ENCODE measurements at places on chromosomes 11 and 22.

DNA sequence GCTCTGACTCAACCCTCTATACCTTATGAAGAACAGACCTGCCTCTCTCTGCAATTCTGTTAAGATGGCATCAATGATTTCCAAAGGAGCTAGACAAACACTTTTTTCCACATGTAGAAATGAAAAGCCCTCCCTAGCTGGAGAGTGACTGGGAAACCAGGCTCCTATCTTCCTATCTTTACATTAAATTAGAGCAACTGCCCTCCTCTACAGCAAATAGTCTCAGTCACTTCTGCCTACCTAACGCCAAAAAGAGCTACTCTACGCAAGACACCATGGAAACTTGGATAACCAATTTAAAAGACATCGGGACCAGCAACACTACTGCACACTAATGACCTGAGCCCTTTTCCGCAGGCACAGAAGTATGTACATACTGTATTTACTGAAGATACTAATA lies 84.8 kb downstream of the MICAL3 start:
- DNase-seq: no peak

DNA sequence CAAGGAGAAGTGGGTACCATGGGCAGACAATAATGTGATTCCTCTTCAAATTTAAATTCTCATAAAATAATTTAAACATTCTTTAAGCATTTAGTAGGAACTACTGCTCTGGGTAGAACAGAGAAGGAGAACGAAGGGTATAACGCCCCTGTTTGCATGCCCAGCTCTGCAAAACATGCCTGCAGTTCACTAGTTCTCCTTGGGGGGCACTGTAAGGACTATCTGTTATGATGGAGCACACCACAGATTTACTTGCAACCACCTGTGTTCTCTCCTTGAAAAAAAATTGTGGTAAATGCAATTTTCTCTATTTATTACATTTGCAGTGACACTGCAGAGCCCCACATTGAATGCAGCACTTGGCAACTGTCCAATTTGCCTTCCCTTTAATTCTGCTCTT lies 100.3 kb downstream of the GUCY1A2 start:
- DNase-seq: peak; percentile 0

GRCh38 chr11:11344045-11344444 lies 9.0 kb downstream of the CSNK2A3 start:
- no peak for DNase-seq

- peak; percentile 22 for DNase-seq
Measured at GRCh38 chr11:120674542-120674941, 163.0 kb downstream of the GRIK4 start.

- DNase-seq: no peak
Measured at GRCh38 chr11:44595964-44596381, 30.5 kb downstream of the CD82 start.

GRCh38 chr11:1994121-1994520 lies 3.5 kb downstream of the H19 start:
- DNase-seq: no peak

- DNase-seq: no peak
Measured at GRCh38 chr11:27041141-27041899, 705 bp downstream of the BBOX1 start.

GRCh38 chr22:46734830-46735453 lies 3.1 kb downstream of the CERK start:
- DNase-seq: no peak

- no peak for DNase-seq
Measured at GRCh38 chr11:121191818-121192217, 90.8 kb downstream of the TECTA start.

- DNase-seq: no peak
Measured at GRCh38 chr22:46012881-46013281, 35.9 kb upstream of the WNT7B start.

DNA sequence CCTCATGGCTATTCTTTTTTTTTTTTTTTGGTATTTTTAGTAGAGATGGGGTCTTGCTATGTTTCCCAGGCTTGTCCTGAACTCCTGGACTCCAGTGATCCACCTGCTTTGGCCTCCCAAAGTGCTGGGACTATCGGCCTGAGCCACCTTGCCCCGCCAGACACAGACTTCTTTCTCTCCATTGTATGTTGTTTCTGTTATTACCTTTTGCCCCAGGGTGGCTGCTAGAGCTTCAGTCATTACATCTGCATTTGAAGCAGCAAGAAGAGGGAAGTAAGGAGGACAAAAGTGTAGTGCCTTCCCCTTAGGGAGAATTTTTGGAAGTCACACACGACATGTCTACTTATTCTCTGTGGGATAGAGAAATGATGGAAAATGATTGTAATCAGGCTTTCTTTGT lies 10.1 kb upstream of the OSBP start:
- no peak for DNase-seq

DNA sequence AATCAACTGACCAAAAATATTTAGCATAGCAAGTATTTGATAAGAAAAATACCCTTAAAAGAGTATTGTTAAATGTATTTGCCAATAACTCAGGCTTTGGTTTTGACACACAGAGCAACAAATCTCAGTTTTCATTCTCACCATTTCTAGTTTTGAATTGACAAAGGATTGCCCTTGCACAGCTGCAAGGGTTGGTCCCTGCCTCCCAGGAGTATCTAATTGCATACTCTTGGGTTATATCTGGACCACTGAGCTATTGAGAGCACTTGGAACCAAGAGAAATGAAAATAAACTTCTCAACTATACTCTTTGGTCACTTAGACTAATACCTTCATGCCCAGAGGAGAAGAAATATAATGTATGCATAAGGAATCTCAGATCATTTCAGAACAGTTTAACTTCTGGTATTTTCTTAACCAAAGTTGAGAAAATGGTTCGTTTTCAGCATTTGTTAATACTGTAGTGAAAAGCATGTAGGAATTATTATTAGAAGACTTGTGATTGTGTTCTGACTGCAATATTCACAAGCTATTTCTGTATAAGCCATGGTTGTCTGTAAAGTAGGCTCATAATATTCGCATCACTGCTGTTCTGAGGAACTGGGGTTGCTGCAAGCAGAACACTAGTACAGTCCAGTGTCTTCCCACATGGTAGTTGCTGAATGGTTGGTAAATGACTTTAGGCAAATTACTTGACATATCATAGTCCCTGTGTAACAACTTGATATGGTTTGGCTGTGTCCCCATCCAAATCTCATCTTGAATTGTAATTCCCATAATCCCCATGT lies 7.9 kb downstream of the C2CD3 start:
- no peak for DNase-seq

DNA sequence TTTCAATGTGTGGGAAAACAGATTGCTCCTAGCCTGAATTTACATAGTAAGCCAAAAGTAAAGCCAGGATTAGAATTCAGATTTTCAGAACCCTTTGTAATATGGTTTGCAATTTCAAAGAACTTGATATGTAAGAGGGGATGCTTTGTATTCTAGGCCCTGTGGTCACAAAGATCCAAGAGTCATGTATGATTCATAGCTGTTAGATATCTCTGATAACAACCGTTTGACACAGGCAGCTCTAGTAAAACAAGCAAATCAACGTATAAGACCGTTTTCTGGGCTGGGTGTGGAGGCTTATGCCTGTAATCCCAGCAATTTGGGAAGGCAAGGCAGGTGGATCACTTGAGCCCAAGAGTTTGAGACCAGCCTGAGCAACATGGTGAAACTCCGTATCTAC lies 79.6 kb downstream of the EMSY start:
- DNase-seq: peak; percentile 54

DNA sequence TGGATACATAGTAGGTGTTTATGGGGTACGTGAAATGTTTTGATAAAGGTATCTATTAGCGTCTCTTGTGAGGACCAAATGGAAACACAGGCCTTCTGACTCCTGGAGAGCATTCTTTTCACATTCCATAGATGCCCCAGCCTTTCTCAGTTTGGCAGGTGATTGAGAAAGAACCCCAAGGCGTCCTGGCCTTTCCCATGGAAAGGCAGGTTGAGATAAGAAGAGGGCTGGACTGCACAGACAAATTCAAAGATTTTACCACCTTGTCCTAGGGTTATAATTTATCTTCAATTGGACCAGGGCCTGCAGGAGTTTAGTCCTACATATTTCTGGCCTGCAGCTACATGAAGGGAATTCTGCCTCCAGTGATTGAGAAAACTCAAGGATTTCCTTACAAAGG lies 661 bp upstream of the OLFML1 start:
- DNase-seq: no peak

- DNase-seq: no peak
Measured at GRCh38 chr22:37473437-37473946, 12.7 kb downstream of the MFNG start.
